ENCODE measurements at places on chromosomes 3 and 15.

DNA sequence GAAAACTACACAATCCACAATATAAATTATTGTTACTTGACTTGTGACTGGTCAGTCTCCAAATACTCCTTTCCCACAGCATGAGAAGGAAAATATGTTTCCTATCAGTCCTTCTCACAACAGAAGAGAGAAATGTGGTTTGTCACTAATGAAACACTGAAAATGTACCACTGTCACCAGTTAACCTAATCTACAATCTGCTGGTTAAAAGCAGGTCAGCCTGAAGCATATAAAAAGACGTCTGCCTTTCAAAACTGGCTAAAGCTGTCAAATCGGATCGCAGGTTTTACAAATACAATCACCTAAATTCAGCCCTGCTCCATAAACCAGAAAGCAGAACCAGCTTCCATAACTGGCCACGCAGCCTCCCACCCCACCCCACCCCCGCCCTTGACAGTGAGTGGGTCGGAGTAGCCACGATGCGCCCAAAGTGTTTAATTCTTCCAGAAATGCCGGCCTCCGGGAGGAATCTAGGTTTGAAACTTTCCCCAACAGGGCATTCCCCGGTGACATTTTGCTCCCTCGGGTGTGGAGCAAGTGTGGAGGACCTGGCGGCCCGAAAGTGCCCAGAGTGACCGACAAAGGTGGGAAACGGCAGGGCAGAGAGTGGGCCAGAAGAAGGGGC is 682 bp downstream of the ETFA start:
- DNase-seq, result no peak

DNA sequence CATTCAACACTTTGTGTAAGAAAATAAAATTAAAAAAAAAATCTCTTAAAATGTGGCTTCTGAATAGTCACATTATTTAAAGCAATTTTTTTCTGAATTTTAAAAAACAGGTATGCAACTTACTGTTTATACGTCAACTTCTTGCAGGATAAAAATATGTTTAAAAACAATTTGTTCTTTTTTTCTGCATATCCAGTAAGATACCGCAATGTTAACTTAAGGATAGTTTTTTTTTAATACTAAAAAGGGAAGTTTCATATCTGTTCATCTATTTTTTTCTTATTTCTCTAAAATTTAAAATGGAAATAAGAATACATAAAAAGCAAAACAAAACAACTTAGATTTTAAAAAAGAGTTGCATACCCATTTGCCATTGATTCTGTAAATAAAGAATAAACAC is 27.4 kb downstream of the GOLIM4 start:
- no peak for DNase-seq

GRCh38 chr3:168002786-168003368 is 92.8 kb downstream of the GOLIM4 start:
- DNase-seq, result no peak

DNA sequence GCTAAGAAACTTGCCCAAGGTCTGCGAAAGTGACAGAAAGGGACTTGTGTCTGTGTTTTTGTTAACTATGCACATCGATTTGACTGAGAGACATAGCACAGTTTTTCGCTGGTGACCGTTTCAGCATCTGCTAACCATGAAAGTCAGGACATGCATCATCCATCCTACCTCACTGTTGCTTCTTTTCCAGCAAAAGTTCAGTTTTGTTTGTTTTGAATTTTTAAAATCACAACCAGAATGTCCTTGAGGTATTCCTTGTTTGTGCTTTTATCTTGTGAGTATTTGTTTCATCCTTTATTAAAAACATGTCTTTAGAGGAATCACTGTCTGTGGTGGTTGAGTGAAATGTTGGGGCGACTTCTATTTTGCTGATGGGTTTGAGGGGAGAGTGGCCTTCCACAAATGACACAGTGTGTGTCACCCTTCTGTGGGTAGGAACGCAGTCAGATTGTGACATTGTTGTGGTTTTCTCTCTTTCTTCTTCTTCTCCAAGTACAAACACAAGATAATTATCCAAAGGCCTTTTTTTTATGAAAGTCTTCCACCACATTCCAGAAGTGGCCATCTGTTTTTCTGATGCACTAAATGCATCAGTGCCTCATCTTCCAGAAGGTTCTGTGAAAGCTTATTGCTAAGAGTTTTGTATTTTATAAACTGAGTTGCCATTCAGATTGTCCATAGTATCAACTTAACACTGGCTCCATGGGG is 214.4 kb upstream of the NR2E3 start:
- DNase-seq, result no peak

DNA sequence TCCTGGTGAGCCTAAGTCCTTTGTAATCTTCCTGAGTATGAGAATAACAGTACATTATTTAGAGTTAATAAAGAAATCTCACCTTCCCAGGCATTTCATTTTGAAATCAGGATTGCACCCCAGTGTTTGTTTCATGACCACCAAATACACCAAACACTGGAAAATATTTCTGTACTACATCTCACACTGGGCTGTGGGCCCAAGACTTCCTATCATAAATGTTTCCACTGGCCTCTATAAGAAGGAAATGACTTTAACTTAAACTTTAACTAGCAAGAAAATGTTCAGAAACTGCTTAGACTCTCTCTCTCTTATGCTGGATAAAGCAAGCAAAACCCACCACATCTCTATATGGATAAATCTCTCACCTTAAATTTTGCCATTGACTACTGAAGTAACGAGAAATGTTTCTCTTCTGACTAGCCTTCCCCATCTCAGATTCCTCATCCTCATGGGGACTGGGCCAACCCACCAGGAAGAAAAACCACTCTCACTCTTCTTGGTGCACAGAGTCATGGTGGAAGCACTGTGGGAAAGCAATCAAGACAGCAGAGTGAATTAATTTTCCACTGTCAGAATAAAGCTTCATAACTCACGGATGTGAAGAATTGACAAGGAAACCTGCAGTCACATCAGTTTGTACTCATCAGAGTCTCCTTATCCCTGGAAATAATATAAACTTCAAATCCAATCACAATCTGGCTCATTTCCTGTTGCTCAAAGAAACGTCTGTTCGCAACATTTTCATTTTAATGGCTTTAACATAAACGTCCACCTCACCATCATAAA is 859.6 kb downstream of the EPHA3 start:
- DNase-seq, result no peak

GRCh38 chr15:39624806-39625205 is 43.9 kb downstream of the THBS1 start:
- no peak for DNase-seq

DNA sequence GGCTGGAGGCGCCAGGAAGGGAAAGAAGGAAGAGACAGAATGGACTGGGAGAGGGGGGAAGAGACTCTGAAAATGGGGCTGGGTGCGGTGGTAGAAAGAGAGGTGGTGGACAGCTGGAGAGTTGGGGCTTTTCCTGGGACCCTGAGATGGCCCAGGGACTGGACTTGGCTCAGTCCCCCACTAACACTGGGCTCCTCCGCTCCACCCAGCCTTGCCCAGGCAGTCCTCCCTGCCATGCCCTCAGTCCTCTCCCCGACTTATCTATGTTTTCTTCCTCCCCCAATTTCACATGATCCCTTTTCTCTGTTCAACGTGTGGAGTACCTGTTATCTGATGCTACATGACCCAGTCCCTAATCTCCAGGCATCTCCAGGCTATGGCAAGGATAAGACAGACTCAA is 6.3 kb upstream of the HCN4 start:
- DNase-seq, result no peak

DNA sequence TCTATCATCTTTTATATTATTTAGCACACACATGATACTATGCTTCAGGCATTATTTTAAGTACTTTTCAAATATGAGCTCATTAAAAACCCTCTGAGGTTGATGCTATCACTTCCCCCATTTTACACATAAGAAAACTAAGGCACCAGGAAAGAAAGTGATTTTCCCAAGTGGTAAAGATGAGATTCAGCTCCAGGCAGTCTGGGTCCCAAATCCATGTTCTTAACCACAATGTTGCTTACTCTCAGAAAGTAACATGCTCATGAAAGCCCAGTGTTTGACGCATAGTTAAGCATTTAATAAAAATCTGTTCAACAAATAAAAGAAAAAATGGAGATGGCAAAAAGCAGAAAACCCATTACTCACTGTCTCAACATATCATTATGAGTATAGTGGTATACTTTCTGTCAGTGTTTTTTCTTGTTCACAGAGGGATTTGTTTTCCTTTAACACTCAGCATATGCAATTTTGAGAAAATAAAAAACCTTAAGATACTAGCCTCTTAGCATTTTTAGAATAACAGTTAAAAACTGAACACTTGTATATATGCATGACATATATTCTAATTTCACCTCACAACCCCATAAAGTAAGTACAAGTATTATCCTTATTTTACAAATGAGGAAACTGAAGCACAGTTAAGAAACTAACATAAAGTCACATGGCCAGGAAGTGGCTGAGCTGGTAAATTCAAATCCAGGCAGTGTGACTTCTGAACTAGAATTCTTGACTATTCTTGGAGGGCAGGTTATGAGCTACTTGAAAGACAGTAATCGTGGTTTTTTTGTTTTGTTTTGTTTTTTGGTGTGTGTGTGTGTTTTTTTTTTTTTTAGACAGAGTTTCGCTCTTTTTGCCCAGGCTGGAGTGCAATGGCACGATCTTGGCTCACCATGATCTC is 10.4 kb downstream of the PEAK1 start:
- DNase-seq, result no peak

DNA sequence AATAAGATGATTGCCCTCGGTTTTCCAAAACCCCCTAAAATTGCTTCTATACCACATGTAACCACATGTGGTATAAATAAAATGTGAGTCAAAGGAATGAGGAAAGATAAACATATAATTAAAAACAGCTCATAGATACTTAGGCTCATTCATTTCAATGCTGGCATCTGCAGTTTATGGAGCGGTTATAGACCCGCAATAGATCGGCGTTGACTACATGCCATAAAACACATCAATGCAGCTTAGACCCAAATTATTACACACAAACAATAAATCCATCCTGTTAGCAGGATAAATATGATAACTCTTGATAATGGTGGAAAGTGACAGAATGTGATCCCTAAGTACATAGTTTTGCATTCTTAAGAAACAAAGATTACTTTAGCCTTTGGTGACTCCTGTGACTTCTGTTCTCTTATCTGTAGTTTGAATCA is 143.7 kb downstream of the NR2F2 start:
- no peak for DNase-seq
